ENCODE measurements at places on chromosomes 1 and 21. TPM values are rescaled to one million over a fixed set of nuclear protein-coding genes. Genes with fewer than 3 reads are reported as not detected.

DNA sequence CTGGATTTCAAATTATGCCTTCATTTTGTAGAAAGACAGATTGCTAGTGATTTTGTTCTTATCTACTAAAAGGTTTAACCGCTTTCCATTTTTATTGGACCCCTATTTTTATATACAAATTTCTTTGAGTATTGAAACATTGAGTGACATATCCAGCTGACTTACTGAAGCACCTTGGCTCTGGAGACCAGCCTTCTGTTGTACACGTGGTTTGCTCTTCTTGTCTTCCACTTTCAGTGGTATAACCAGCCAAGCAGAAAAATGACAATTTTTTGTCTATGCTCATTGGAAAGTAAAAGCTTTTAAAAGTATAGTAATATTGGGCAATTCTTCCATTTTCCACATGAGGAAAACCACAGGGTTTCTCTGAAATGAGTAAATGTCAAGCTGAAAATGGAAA lies 4.4 kb downstream of the F13B start:
- H3K36me3 ChIP-seq: no peaks in the 10 kb centered on the region
- DNase-seq: no peak
- no peak overlapping the region for H3K27ac ChIP-seq
- no peaks in the 10 kb centered on the region for H3K4me1 ChIP-seq
- no peak overlapping the region for H3K4me3 ChIP-seq

- H3K36me3 ChIP-seq: peaks cover 4% of the 10 kb centered on the region
- DNase-seq: no peak
- H3K4me1 ChIP-seq: peaks cover 12% of the 10 kb centered on the region
- no peak overlapping the region for H3K27ac ChIP-seq
- peaks cover 9% of the 10 kb centered on the region for H3K27me3 ChIP-seq
These were observed 378 bp downstream of the ANKRD65 start for GRCh38 chr1:1420654-1421141.

DNA sequence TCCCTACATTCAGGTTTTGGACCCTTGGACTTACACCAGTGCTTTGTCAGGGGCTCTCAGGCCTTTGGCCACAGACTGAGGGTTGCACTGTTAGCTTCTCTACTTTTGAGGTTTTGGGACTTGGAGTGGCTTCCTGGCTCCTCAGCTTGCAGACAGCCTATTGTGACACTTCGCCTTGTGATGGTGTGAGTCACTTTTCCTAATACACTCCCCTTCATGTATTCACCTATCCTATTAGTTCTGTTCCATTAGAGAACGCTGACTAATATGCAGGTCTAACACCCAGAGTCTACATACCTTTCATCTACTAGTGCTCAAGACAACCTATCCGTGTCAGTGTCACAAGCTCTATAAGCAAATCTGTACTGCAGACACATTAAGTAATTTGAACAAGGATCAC lies 605.3 kb downstream of the KCNT2 start:
- H3K27ac ChIP-seq: no peak overlapping the region
- H3K4me1 ChIP-seq: no peaks in the 10 kb centered on the region
- H3K27me3 ChIP-seq: peaks cover 1% of the 10 kb centered on the region
- no peak overlapping the region for H3K4me3 ChIP-seq
- no peaks in the 10 kb centered on the region for H3K36me3 ChIP-seq

- no peaks in the 10 kb centered on the region for H3K36me3 ChIP-seq
- no peak overlapping the region for H3K27ac ChIP-seq
- H3K27me3 ChIP-seq: no peaks in the 10 kb centered on the region
- DNase-seq: no peak
- no peak overlapping the region for H3K4me3 ChIP-seq
These were observed 586.4 kb upstream of the ZRANB2 start for GRCh38 chr1:71667216-71667615.

- peak; percentile 85 for DNase-seq
- H3K27ac ChIP-seq: no peak overlapping the region
- H3K36me3 ChIP-seq: peaks cover 27% of the 10 kb centered on the region
- H3K4me3 ChIP-seq: peak overlapping the region; percentile 87
- peaks cover 18% of the 10 kb centered on the region for H3K27me3 ChIP-seq
These were observed 683 bp upstream of the EFNA4 start for GRCh38 chr1:155062702-155063411.

GRCh38 chr1:31426249-31426922 lies 13.4 kb downstream of the SERINC2 start:
- no peak overlapping the region for H3K4me3 ChIP-seq
- no peak overlapping the region for H3K27ac ChIP-seq
- no peak for DNase-seq
- H3K36me3 ChIP-seq: peaks cover 20% of the 10 kb centered on the region

GRCh38 chr1:15174615-15174983 lies 21.1 kb downstream of the TMEM51 start:
- peaks cover 9% of the 10 kb centered on the region for H3K36me3 ChIP-seq
- no peak overlapping the region for H3K4me3 ChIP-seq
- no peak for DNase-seq
- H3K27ac ChIP-seq: no peak overlapping the region
- H3K27me3 ChIP-seq: peaks cover 10% of the 10 kb centered on the region

DNA sequence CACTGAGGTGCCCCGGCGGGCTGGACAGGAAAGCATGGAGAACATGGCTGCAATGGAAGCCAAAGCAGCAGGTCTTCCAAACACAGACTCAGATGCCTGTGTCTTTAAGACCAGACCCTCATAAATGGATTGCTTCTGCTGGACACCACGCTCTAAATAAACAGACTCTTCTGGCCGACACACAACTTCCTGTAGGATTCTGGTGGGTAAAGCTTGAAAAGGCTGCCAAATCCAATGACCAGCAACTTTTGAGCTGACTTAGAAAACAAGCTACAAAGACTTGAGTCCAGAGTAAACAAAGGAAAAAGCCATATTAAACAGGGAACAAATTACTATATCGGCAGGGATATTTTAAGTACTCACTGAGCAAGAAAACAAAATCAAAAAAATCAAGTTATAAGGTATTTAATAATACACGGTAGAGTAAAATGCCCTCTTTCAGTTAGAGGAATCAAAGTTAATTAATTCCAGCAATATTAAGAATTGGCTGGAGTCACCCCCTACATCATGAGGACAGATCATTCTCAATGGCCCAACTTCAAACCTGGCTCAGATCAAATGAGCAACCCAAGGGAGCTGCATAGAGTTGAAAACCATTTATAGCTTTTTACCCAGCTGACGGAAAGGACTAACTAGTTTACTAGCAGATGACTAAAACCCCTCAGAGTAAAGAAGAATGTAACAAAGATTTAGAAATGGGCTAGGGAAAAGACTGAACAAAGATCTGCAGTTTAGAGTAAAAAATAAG lies 102.4 kb downstream of the TGFBR3 start:
- DNase-seq: no peak
- H3K27ac ChIP-seq: no peak overlapping the region
- peaks cover 8% of the 10 kb centered on the region for H3K27me3 ChIP-seq
- peaks cover 33% of the 10 kb centered on the region for H3K36me3 ChIP-seq
- H3K4me3 ChIP-seq: no peak overlapping the region

GRCh38 chr1:94154989-94155388 lies 34.0 kb upstream of the ABCA4 start:
- no peaks in the 10 kb centered on the region for H3K36me3 ChIP-seq
- DNase-seq: no peak
- no peak overlapping the region for H3K27ac ChIP-seq
- no peak overlapping the region for H3K4me3 ChIP-seq

GRCh38 chr21:28136656-28137255 lies 855.9 kb downstream of the LTN1 start:
- H3K27ac ChIP-seq: no peak overlapping the region
- H3K4me3 ChIP-seq: no peak overlapping the region
- no peaks in the 10 kb centered on the region for H3K4me1 ChIP-seq
- peaks cover 4% of the 10 kb centered on the region for H3K36me3 ChIP-seq
- no peaks in the 10 kb centered on the region for H3K27me3 ChIP-seq
- DNase-seq: no peak

DNA sequence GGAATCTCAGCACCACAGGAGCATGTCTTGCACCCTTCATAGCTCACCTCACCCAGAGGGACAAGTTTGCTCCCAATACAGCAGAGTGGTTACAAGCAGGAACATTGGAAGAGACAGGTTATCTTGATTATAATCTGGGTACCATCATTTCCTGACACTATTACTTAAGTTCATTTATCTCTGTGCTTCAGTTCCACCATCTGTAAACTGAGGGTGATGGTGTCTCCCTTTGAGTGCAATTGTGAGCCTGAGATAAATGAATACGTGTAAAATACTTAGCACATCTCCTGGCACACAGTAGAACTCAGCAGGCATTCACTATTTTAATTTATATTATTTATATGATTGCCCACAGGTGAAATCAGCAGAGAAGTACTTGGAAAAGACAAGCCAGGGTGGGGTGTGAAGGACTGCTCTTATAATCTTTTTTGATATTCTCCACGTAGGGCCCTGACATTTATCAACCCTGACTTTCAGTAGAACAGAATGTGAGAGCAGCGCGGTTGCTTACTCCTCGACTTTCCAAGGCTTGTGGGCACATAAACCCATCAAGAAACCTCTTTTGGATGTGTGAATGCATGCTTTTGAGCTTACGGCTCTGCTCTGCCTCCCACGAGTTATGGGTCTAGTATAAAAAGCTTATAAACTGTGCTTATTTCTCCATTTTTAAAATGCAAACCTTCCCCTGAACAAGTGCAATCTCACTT lies 34.9 kb downstream of the DUSP10 start:
- H3K27ac ChIP-seq: no peak overlapping the region
- DNase-seq: no peak
- no peak overlapping the region for H3K4me3 ChIP-seq
- H3K36me3 ChIP-seq: no peaks in the 10 kb centered on the region
- H3K4me1 ChIP-seq: no peaks in the 10 kb centered on the region

- peaks cover under 1% of the 10 kb centered on the region for H3K4me1 ChIP-seq
- H3K27ac ChIP-seq: no peak overlapping the region
- no peak for DNase-seq
- H3K36me3 ChIP-seq: no peaks in the 10 kb centered on the region
- no peaks in the 10 kb centered on the region for H3K27me3 ChIP-seq
These were observed 508.8 kb upstream of the ZP4 start for GRCh38 chr1:238399558-238399957.

GRCh38 chr21:46465651-46466050 lies 7.0 kb downstream of the DIP2A start:
- H3K4me1 ChIP-seq: peaks cover 12% of the 10 kb centered on the region
- H3K27me3 ChIP-seq: peaks cover 2% of the 10 kb centered on the region
- peaks cover 4% of the 10 kb centered on the region for H3K36me3 ChIP-seq

DNA sequence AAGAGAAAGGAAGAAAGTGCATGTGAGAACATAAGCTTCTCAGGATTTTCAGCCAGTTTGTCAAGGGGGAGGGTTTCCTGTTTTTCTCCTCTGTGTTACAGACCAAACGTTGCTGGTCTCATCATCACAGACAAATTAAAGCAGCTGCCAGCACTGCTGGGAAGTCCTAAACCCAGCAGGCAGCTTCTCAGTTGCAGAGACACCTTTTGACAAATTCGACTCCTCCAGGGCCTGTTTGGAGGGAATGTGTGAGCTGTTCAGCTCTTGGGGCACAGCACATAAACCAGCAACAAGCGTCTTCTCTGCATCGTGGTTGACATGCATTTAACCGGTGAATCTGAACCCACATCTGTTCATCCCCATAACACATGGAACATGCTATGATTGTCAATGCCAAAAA lies 454.6 kb upstream of the RUNX1 start:
- H3K36me3 ChIP-seq: peaks cover 3% of the 10 kb centered on the region
- no peaks in the 10 kb centered on the region for H3K27me3 ChIP-seq
- peak overlapping the region; percentile 8 for H3K27ac ChIP-seq
- no peak overlapping the region for H3K4me3 ChIP-seq

GRCh38 chr1:58727364-58727763 lies 27.5 kb upstream of the MYSM1 start:
- DNase-seq: no peak
- H3K27me3 ChIP-seq: peaks cover 5% of the 10 kb centered on the region
- H3K27ac ChIP-seq: peak overlapping the region; percentile 10
- H3K36me3 ChIP-seq: no peaks in the 10 kb centered on the region

- H3K36me3 ChIP-seq: no peaks in the 10 kb centered on the region
- DNase-seq: no peak
- peaks cover 3% of the 10 kb centered on the region for H3K27me3 ChIP-seq
- H3K4me1 ChIP-seq: peaks cover 13% of the 10 kb centered on the region
- no peak overlapping the region for H3K4me3 ChIP-seq
These were observed 2.1 kb downstream of the NIPAL3 start for GRCh38 chr1:24417681-24418080.

GRCh38 chr1:162475089-162475488 lies 22.5 kb upstream of the UHMK1 start:
- peaks cover 9% of the 10 kb centered on the region for H3K36me3 ChIP-seq
- H3K27ac ChIP-seq: no peak overlapping the region
- H3K4me3 ChIP-seq: no peak overlapping the region
- no peaks in the 10 kb centered on the region for H3K27me3 ChIP-seq

LINGO4 gene
- 0.13 TPM for total RNA-seq

FCMR gene
- 8.4 TPM for total RNA-seq

GNG12 gene
- 26.2 TPM for total RNA-seq

NFIA gene
- total RNA-seq: 16.2 TPM

Measured in endothelial cell (in vitro differentiated cells).